Fibroblast of skin of scalp (primary cell): ENCODE measurements at places on chromosomes 2 and 18.

- no peak for DNase-seq
These were observed 258.4 kb downstream of the LOXHD1 start for GRCh38 chr18:46398625-46399024.

GRCh38 chr2:183371545-183371944, 247.3 kb downstream of the NUP35 start:
- DNase-seq = no peak

DNA sequence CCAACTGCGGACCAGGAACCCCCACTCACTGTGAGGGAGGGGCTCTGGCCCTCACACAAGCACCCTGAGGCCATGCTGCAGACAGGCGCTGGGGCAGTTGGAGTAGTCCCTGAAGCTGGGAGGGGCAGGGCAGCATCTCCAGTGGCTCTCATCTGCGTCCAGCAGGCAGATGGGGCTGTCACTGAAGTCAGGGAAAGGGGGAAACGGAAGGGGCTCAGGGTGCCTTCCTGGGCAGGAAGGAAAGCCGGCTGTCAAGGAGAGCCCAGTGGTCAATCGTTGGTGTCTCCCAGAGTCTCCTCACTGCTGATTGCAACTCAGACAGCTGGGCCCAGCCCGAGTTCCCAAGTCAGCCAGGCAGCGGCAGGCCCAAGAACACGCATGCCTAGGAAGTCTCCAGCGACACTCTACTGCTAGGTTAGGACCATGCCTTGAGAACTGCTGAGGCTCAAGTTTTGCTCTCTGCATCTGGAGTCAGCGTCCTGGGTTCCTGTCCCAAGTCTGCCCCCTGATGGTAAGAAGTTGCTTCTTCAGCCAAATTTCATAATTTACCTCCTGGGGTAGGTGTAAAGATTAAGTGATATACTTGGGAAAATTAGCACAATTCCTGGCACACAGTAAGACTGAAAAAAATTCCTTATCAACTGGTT, 27.4 kb upstream of the NMUR1 start:
- DNase-seq = peak; percentile 78

DNA sequence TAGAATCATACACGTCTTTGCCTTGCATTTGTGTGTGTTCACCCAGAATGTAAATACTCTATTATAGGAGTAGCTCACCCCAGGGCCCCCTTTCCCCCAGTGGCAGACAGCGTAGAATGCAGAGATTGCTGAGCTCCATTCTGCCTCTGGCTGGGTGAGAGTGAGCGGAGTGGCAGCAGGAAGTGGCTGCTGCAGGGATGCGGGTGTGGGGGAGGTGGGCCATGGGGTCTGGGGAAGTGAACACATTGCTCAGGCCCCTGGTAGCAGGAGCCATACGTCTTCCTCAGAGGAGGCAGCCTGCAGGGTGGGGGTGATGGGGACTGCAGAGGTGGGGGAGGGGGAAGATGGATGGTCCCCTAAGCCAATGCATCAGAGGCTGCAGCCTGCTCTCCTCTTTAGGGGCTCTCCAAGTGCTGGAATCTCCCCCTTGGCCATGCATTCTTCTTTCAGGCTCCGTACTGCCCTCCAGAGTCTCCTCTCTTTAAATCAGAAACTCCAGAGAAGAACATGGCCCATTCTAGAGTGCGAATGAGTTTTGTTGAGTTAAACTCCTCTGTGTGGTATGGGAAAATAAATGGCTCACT, 72.2 kb downstream of the CELF4 start:
- DNase-seq = no peak

DNA sequence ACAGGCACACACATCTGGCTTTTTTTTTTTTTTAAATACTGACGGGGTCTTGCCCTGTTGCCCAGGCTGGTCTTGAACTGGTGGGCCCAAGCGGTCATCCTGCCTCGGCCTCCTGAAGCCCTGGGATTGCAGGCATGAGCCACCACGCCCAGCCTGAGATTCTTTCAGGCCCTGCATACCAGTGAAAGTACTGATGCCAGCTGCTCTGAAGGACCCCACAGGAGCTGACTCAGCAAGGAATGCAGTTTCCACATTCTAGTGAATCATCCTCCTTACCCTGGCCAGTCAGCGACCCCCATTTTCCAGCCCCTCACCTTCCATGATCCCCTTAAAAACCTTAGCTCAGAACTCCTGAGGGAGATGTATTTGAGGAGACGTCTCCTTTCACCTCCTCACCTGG, 5.8 kb upstream of the DTYMK start:
- peak; percentile 75 for DNase-seq

- DNase-seq = peak; percentile 90
These were observed 225.0 kb upstream of the NT5C1B start for GRCh38 chr2:18814387-18814786.

DNA sequence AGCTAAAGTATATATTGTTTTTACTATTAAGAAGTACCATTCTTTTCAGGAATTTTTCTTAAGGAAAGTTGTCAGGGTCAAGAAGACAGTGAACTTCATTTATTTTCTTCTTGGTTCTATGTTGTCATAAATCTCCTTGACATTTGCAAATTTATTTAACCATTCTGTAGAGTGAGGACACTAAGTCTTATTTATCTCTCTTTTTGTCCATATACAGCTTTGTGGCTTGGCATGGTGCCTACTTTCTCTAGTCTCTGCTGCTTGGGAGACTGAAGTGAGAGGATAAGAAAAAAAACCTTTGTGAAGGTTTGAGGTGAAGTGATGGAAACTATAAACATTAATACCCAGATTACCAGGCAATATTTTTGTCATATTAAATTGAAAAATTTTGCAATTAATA, 1389.4 kb downstream of the SUCLG1 start:
- peak; percentile 72 for DNase-seq

DNA sequence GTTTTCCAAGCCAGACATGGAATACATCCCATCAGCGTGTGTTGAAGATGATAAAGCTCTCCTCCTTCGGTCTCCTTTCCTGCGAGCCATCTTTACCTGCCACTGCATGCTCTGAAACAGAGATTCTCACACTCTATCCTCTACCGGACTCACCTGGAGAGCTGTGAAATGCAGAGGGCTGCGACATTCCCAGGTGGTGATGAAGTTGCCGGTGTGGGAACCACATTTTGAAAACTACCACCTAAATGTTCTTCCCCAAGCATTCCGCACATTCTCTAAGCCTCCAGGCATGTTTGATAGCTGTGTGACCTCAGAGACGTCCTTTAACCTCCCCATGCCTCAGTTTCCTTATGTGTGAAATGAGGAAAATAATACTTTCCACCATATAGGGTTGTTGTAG, 226.2 kb upstream of the RAB6C start:
- no peak for DNase-seq
